ENCODE measurements at places on chromosomes 3 and 15.

- no peak for DNase-seq
These were observed 372.1 kb upstream of the ARHGEF26 start for GRCh38 chr3:153749070-153749610.

DNA sequence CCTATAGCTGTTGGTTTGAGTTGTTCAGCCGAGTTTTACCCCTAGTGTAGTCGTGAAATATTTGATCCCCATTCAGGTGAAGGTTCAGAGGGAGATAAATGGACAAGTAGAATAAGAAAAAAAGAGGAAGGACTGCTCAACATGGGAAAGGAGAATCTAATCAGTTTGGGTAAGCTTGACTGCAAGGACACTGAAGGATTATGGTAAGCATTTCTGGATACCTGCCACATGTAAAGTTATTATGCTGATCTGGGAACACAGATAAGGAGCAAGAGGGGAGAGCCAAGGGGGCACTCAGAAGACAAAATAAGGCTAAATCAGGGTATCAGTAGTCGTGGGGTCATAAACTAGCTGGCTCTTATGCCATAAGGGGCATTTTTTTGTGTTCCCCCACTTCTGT, 49.9 kb downstream of the TFG start:
- no peak for DNase-seq

DNA sequence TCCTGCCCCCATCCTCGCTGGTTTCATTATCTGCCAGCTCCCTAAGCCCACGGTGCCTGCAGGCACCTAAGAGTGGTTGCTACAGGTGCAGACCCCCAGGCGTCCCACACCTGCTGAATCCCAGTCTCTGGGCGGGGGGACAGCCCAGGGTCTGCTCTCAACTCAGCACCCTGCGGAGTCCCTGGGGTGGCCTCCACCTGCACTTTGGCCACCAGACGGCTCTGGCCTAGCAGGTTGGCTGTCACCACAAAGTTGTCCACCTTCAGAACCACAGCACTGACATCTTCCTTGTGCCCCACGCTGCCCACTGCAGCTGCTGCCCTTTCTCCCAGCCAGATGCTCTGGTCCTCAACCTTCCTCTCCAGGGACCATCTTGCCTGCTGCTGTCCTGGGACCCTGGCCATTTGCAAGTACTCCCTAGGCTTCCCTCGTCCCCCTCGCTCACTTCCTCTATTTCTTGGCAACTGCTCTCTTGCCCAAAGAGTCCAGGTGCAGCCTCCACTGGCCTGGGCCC, 34.9 kb upstream of the SNRPA1 start:
- DNase-seq, result no peak

GRCh38 chr3:69563151-69563550, 176.1 kb upstream of the MITF start:
- no peak for DNase-seq

DNA sequence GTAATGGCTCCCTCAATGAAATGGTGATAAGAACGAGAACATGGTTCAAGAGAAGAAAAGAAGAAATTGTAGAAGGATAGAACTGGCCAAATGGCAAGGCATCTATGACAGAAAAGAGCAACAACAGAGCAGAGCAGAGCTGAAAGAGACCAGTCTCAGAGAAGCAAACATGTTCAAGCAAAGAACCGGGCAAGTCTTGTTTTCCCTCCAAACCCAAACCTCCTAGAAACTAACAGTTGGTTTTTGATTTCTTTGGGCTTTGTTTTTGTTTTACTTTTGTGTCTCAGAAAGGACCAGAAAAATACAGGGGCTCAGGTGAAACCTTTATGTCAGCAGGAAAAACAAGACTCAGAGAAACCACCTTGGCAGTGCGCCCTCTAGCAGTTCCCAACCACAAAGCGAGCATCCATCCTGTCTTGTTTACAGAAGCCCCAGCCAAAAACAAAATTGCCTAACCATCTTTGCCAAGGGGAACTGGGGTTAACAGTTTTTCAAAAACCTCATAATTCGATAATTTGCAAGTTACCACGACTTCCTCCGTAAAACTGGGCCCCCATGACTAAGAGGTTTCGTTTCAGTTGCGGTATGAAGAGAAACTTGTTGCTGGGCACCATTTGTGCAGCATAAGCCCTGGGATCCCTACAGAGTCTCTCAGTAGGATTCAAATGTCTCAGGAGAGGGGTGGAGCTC, 159.2 kb upstream of the SLC24A5 start:
- no peak for DNase-seq

DNA sequence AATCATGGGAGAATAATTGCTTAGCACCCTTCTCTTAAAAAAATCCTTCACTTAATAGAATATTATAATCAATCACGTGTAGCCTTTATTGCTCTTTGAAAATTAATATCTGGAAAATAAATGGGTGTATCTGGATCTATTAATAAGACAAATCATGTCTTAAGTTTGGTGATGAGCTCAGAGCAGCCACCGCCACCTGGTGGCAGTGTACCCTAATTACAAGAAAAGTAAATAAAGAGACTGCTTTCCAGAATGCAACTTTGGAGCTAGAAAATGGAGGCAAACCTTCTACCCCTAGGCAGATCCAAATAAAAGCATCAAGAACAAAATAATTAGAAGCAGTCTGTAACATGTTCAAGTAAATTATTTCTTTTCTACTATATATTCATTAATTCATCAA, 43.5 kb downstream of the EPHB1 start:
- DNase-seq, result no peak

GRCh38 chr3:78580681-78581080, 1187.1 kb downstream of the ROBO1 start:
- no peak for DNase-seq

DNA sequence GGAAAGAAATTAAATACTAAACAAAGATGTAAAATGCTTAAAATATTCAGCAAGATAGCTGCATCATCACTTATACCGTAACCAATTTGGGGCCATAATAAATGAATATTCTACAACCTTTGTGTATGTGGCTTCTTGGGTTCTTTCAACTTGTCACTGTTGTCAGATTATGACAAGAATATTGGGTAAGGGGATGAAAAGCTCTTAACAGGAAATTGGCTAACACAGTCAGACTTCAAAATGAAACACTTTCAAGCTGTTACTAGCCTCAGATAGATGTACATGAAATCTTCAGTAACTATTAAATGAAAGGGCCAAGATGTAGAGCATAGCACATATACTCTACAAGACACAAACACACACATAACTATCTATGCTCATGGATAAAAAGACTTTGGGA, 38.7 kb upstream of the ZNF385D start:
- DNase-seq, result no peak

DNA sequence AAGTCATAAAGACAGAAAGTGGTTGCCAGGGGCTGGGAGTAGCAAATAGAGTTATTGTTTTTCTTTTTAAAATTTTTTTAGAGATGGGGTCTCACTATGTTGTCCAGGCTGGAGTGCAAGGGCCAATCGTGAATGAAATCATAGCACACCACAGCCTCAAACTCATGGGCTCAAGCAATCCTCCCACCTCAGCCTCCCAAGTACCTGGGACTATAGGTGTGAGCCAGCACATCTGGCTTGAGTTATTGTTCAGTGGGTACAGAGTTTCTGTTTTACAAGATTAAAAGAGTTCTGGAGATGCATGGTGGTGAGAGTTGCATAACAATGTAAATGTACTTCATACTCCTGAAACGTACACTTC, 23.6 kb downstream of the PFKFB4 start:
- no peak for DNase-seq
